ENCODE measurements at places on chromosomes 13 and 19.

DNA sequence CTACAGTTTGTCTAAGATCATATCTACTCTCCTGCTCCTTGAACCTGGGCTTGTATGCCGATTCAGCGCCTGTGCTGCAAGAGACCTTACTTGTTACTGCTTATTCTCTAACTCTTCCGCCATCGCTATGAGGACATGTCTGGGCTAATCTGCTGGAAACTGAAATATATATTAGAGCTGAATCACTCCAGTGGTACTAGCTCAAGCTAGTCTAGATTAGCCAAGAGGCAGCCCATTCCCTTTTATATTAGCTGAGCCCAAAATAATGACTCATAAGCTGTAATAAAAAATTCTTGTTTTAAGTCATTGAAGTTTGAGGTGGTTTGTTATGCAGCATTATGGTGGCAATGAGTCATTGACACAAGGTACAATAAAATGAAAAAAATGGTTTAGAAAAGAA, 52.8 kb downstream of the SLC6A16 start:
- DNase-seq: peak; percentile 31

DNA sequence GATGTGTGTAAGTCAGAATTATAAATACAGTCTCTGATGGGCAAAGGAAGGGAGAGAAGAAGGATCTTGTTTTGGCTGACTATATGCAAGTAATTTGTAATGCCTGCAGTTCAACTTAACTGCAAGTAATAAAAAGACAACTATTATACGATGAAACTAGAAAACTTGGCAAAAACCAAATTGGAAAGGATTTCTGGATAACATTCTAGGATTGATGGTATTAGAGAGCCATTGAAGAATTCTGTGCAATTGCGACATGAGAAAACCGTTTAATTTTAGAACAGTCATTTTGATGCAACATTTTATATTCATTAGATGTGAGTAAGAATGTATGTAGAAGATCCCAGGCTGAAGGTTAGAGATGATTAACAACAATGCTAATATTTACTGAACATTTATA, 1334.1 kb downstream of the EFNB2 start:
- no peak for DNase-seq

DNA sequence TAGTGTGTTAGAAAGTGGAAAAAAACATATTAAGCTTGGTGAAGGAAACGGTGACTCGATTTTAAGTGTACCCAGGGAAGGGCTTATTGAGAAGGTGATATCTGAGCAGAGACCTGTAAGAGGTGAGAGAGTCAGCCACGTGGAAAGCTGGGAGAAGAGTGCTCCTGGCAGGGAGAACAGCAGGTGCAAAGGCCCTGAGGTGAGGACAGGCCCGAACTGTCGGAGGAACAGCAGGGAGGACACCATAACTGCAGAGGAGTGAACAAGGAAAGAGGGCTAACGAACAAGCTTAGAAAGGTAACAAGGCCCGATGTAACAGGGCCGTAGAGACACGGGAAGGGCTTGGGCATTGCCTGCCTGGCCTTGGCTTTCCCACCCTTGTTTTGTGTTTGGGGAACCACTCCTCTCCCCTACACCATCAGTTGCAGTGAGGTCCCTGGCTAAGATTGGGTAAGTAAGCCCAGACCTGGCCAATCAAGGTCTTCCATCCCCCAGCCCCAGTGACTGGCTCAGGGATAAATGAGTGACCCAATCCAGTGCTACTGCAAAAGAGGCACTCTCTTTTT, 7.3 kb downstream of the ATP4A start:
- no peak for DNase-seq

GRCh38 chr19:50705422-50706019, 14.1 kb downstream of the SHANK1 start:
- DNase-seq: peak; percentile 70

DNA sequence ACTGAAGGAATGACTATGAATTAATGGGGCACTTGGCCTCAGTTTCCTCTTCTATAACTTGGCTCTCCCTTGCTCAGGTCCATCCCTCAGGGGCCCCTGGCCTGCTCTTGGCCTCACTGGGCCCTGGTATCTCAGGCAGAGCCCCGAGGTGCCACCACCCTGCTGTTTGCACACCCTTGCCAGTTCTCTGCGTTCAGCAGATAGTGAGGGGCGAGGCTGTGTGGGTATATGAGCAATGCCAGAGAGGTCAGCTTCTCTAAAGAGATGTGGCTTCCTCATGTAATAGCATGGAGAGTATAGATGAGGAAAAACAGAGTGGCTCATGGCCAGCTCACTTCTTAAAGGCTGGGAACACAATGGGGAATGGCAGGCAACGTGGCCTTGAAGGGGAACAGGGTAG, 76.1 kb downstream of the CYSLTR2 start:
- no peak for DNase-seq

GRCh38 chr13:29579094-29579493, 16.4 kb downstream of the SLC7A1 start:
- DNase-seq: no peak

DNA sequence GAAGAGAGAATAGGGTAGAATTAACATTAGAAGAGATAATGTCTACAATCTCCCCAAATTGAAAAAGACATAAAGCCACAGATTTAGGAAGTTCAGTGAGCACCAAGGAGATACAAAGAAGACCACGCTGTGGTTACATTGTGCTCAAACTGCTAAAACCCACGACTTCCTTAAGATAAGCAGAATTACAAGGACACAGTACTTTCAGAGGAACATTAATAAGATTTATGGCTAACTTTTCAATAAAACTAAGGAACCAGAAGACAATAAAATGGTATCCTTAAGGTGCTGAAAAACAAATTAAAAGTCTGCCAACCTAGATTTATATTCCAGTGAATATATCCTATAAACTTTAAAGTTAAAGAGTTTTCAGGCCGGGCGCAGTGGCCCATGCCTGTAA, 7.4 kb upstream of the IL17D start:
- DNase-seq: no peak

Data from cardiac muscle cell (in vitro differentiated cells and primary cell).